ENCODE measurements at places on chromosomes 11 and 22.

DNA sequence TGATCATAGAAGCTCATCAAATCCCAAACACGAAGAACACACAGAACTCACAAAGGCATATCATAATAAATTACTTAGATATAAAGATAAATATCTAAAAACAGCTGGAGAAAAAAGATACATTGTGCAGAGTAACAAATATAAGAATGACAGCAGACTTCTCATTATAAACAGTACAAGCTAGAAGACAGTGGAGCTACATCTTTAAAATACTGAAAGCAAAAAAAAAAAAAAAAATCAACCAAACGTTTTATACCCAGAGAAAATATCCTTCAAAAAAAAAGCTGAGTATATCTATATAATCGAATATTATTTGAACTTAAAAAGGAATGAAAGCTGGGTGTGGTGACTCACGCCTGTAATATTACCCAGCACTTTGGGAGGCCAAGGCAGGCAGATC is 90.0 kb downstream of the SBF2 start:
- DNase-seq, result no peak

DNA sequence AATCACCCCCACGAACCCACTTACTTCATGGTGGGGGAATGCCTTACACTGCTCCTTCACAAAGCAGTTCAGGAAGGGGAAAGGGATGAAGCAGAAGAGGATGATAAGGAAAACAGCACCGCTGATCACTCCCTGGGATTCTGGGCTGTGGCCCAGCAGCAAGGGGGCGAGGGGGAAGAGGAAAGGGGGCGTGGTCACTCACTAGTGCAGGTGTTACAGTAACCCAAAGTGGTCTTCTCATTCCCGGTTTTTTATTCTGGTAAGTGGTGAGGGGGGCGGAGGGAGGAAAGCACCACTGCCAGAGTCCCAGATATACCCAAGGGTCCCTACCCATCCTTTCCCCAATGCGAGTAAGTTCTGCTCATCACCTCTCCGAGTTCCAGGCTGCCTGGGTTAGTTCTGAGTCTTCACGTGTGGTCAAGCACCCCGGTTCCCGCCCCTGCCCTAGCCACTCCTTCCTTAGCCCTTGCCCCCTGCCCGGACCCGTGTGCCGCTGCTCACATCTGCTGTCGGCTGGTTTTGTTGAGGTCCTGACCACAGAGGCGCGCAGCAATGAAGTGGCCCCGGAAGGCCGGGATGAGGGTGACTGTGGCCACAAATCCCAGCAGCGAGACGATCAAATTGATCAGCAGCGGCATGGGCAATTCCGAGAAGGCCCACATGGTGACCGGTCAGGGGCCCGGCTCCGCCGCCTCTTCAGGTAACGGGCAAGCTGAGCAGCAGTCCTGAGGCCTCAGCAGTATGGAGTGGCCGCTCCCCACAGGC is 477 bp downstream of the DPAGT1 start:
- DNase-seq, result no peak

DNA sequence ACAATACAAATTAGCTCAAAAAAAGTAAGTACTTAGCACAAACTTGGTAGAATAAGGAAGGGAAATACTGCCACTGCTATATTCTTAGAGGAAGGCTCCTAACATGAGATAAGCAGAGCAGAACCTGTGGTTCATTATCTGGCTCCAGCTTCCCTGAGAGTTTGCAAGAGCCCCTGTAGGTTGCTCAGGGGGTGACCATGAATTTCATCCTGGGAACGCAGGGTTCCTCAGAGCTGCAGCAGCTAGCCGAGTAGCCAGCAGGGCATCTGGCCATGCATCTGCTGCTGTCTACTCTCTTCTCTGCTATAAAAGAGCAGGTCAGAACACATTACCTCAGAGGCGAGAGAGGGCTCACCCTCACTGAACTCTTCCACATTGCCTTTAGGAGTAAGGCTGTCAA is 67.3 kb downstream of the TRPC6 start:
- DNase-seq, result no peak

DNA sequence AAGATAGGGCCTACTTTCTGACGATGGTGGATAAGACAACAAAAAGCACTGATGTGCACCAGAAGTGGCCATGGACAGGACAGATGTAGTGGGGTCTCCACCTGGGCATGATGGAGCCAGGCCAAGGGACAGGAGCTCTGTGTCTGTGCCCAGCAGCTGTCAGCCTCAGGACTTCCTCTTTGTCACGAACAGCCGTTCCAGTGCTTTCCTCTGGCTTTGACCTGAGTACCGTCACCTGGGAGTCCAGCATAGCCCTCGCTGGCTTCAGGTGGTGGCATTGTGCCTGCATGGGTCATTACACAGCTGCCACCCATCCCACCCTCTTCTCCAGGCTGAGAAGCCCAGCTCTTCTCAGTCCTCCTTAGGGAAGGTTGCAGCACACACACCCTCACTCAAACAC is 137.8 kb downstream of the GRIK4 start:
- DNase-seq, result no peak

Measured in suppressor macrophage treated with lipopolysaccharide for 1 hour (primary cell).